ENCODE measurements at places on chromosomes 5 and 9.

- DNase-seq: peak; percentile 61
Observed at GRCh38 chr5:98599016-98599415, 174.4 kb upstream of the RGMB start.

GRCh38 chr5:137669811-137670210 is 66.1 kb downstream of the KLHL3 start:
- DNase-seq: no peak

DNA sequence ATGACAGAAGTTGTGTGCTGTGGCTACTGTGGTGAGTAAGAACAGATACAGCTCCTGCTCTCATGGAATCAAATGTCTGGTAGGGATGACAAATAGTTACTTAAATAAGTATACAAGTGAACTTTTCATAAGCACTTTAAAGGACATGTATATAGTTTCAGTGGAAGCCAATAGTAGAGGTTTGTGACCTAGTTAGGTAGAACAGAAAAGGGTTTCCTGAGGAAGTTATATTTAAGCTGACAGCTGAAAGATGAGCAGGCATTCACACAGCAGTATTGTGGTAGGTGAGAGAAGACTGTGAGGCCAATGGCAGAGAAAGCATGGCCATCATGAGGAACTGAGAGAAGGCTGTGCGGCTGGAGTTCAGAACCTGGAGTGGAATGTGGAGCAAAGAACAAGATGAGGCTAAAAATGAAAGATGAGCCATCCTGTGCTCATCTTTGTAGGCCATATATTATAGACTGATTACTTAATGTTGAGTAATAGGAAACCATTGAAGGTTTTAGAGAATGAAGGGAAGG is 15.4 kb downstream of the FAM174A start:
- DNase-seq: peak; percentile 9

DNA sequence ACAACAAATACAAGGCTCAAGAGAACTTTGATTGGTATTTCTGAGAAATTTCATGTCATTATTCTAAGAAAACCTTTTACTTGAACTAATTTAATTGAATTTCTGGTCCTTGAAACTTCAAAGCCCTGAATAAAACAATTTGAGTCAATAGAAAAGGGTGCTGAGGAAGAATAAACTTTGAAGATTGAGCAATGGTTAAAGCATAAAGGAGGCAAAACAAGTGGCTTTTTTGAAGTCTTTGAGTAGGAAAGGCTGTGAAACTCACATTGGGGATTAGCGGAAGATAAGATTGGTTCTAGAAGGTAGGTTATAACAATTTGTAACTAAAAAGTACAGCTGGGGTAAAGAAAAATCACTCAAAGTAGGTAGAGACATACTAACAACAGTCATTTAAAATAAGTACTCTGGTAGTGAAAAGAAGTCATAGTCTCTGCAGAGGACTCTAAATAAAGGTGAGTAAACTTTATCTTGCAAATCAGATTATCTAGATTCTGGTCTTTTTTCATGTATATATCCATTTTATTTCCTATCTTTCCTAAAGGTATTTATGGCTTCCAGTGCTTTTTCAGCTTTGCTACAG is 6.4 kb upstream of the PLPP1 start:
- DNase-seq: no peak

GRCh38 chr5:88688156-88688983 is 194.6 kb downstream of the MEF2C start:
- DNase-seq: no peak

DNA sequence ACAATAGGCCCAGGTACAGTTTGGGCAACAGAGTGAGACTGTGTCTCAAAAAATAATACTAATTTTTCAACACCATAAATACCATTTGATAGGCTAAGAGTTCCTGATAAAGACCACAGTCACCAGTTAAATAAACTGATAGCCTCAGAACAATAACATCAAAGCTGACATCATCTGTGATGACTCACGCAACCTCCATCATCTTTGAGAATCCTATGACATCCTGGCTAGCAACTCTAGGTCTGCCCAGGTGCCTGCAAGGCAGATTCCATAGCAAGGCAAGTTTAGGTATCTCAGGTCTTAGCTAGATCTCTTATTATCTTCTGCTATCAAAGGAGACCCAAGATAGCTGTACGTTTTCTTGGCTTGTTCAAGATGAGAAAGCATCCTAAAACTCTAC is 30.5 kb upstream of the UBAP2 start:
- DNase-seq: peak; percentile 79

DNA sequence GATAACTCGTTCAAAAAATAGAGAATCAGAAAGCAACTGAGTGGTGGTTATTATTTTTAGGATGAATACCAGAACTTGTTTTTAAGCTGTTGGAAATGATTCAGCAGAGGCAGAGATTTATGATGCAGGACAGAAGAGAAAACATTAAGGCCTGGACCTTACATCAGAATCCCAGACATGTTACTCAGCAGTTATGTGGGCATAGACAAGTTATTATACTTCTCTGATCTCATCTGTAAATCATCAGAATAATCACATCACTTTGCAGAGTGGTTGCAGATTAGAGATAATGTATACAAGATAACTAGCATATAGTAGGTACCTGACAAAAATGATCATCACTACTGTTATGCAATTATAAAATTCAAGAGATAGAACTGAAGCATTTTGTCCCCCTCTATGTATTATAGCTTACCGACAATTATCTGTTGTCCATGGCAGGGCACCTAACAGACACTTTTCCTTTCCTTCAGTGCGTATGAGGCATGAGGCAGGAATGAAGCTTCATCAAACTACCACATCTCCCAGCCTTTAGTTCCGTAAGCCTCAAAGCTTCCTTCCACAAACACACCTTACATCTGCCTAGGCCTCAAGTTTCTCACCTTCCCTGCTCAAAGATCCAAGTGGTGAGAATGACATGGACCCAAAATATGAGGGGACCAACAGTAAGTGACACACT is 165.9 kb downstream of the DENND1A start:
- DNase-seq: peak; percentile 86

DNA sequence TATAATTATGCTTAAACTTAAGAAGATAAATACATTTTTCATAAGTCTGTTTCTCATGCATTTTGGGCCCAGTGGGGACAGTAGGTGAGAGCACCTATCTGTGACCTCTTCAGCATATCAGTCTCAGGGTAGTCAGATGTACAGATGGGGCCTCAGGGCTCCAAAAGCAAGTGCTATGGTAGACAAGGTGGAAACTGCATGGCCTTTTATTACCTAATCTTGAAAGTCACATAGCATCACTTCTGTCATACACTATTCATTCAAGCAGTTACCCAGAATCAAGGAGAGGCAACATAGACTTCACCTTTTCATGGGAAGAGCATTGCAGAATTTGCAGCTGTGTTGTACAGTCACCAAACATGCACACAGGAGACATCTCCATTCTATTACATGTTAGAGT is 94.8 kb downstream of the SV2C start:
- DNase-seq: no peak

All from iris pigment epithelial cell (primary cell).